ENCODE measurements at places on chromosomes 2 and 18.

DNA sequence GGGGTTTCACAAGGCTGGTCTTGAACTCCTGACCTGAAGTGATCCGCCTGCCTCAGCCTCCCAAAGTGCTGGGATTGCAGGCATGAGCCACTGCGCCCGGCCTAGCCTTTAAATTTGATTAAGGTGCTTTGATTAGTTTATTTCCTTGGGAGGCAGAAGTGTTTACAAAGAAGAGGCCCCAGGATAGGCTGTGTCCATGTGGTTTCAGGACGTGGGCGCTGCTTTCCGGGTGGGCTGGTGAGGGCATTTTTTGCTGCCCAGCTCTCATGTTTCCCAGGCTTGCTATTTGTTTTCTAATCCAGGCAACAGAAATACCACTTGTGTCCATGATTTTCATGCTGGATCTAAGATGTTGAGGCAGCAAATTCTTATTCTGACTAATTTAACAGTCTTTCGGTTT lies 124.2 kb downstream of the SH3RF3 start:
- no peak for DNase-seq

DNA sequence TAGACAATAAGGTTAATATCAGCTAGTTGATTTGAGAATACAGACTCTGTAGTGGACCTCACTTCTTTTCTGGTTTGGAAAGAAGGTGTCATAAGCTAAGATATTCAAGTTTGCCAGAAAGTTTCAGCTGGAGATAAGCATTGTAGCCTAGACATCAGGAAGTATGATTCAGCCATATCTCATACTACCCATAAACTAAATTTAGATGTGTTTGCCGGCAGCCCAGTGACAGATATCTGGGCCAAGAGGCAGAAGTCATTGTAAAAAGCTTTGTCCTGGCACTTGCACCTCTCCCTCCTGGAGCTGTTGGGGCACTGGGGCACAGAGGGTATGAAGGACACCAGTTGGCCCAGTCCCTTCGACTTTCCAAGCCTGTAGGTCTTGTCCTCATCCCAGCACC lies 128.0 kb downstream of the EPHA4 start:
- no peak for DNase-seq

DNA sequence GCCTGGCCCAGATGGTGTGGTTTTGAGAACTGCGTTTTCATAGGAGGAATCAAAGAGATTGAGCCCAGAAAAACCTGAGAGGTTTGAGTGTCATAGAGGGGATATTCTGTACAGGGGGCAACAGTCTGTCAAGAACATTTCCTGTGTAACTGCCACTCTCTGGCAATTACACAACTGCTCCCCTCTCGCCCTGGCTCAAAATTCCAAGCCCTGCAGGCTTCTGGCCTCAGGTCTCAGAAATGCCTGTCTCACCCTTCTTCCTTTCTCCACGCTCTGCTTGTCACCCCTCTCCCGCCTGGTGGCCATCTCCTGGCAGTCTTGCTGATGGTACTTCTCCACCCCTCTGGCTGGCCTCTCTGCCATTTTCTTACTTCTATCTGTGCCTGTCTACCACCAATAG lies 4.0 kb downstream of the VAMP5 start:
- no peak for DNase-seq

DNA sequence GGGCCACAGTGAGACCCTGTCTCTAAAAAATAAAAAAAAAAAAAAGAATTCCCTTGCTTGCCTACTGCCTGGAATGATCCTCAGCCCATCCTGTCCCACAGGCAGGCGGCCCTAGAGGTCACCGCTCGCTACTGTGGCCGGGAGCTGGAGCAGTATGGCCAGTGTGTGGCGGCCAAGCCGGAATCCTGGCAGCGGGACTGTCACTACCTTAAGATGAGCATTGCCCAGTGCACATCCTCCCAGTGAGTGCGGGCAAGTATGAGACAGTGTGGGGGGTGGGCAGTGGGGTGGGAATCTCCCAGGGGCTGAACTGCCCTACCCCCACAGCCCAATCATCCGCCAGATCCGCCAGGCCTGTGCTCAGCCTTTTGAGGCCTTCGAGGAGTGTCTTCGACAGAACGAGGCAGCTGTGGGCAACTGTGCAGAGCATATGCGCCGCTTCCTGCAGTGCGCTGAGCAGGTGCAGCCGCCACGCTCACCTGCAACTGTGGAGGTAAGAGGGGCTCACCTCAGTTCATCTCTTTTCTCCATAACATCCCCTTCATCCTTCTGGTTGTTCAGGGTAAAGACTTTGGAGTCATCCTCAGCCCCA lies 1.6 kb downstream of the CHCHD5 start:
- DNase-seq: no peak

DNA sequence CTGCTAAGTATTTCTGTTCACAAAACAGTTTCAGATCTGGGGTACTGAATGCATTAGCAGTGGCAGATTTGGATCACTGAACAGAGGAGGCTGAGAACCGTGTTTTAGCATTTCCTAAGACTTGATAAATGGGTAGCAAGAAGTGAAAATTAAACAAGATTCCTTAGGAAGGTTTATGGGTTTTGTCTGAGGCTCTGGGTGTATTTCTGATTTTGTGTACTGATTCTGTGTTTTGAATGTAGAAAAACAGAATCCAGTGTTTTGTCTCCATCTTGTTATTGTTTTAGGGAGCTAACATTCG lies 1.4 kb downstream of the FAM117B start:
- DNase-seq: no peak

DNA sequence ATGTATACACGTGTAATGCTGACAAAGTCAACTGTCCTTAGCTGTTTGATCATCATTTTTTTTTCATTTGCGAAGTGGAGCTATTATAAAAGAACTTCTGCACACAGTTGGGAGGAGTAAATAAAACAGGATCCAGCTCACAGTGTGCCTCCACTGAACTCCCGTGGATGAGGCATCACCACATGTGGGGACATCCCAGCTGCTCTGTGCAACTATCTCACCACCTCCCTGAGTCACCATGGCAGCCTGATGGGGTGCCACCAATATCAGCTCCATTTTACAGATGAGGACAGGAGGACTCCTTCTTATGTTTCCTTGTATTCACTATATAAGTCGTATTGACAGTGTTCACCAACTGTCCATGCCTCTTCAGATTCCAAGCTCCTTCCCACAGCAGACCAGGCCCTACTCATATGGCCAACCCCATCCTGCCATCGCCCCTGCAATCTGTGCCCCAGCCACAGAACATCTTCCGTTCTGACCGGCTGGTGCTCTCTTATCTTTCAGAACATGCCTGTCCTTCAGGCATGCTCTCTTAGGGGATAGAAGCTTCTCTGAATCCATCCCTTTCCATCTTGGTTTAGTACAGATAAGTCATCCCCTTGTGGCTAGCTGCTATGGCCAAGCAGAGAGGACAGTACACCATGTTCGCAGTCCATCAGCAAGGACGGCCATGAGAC lies 288.1 kb downstream of the RNF144A start:
- no peak for DNase-seq

GRCh38 chr18:13442451-13442850 lies 223.9 kb downstream of the LDLRAD4 start:
- DNase-seq: no peak

GRCh38 chr18:79772865-79773696 lies 24.7 kb upstream of the KCNG2 start:
- DNase-seq: no peak

- DNase-seq: no peak
Observed at GRCh38 chr2:28638102-28638501, 113.5 kb upstream of the PPP1CB start.

DNA sequence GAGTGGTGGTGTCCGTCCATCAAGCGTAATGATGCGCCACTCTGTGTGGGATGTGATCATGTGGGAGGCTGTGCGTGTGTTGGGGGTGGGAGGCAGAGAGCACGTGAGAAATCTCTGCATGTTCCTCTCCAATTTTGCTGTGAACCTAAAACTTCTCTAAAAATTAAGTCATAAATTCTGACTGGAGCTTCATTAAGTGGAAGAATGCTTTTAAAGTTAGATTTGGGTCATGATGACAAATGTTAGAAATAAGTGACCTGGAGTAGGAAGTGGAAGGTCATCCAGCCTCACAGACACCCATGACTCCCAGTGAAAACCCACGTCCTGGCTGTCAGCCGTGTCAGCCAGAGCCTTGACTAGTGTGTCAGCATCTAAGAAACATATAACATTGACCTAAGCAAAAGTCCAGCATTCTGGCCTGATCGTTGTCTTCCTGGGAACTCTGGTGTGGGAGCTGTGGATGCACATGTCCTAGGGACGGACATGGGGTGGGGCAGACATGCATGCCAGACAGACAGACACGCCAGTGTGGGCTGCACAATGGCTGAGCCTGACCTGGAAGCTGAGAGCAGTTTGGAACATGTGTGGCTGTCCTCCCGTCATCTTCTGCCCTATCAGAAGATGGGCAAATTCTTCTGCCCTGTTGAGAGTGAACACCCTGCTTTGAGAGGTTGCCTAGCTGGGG lies 245.6 kb downstream of the FAM210A start:
- no peak for DNase-seq

- no peak for DNase-seq
Observed at GRCh38 chr18:58609536-58609993, 19.3 kb downstream of the ALPK2 start.

DNA sequence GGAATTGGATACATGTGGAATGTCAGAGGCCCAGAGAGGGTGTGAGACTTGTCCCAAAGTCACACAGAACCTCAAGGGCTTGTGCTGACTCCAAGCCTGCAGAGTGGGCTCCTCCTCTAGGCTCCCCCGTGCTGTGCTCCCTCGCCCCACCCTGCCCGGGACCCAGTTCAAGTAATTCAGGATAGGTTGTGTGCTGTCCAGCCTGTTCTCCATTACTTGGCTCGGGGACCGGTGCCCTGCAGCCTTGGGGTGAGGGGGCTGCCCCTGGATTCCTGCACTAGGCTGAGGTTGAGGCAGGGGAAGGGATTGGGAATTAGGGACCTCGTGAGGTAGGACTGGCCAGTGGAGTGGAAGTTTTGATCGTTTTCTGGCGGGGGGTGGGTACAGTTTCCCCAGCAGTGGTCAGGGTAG lies 2.8 kb downstream of the CTDSP1 start:
- DNase-seq: no peak

DNA sequence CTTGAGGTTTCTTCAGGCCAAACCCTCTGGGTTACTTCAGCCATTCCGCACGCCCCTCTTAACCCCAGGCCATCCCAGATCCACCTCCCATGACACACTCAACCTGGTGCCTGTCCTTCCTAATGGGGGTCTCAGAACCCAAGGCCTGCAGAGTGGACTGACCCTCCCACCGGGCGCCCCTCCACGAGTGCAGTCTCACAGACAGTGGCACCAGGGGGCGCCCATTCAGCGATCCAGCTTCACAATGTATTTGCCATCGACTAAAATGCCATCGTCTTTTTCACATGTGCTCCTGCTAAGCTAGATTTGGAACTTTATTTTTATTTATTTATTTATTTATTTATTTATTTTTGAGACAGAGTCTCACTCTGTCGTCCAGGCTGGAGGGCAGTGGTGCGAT lies 38.5 kb downstream of the INPP5D start:
- DNase-seq: no peak

GRCh38 chr2:67649331-67650261 lies 252.5 kb downstream of the ETAA1 start:
- DNase-seq: peak; percentile 33

- DNase-seq: no peak
Observed at GRCh38 chr2:147663962-147664361, 180.9 kb upstream of the ACVR2A start.

DNA sequence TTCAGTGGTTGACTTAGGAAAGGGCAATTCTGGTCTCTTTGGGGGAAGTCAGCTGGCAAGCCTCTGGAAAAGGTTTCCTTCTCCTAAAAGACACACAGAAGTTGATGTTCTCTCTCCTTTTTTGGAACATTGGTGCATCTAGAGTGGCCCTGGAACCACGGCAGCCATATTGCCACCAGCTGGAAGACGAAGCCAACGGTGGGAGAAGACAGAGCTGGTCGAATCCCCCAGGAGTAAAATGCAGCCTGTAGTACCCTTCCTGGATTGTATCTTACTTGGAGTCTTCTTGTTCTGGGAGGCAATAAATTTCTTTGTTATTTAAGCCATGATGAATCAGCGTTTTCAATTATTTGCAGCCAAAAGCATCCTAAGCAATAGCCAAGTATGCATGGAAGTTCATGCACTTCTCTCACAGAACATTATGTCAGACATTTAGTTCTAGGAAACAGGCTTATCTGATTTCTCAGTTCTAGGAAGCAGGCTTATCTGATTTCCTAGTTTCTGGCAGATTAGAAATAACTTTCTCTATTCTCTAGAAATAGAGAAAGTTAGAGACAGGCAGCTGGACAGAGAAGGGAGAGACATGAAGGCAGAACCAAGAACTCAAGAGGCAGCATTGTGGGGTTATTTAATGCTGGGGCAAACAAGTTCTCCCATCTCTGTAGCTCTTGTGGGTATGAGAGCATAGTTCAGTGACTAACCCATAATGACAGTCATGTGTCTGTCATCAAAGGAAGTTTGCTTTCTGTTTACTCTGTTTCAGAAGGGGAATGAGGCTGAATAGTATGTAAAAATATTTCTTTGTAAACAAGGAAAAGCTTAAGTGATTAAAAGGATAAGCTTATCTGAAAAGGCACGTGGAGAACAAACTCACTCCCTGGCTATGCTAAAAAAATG lies 40.5 kb upstream of the NABP1 start:
- DNase-seq: no peak

DNA sequence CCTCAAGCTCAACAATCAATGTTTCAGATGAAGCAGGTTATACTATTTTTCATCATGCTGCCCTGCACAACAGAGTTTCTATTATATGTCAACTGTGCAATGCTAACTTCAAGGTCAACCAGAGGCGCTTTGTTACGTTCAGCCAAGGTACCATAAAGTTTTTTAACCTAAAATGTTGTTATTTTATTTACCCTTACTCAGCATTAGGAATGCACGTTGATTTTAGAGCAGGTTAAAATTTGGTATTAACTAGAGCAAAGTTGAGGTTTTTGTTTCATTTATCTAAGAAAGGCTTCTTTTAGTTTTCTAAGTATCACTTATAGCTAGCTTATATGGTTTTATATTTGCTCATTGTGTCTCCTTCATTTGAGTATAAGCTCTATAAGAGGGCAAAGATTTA lies 21.8 kb downstream of the ANKAR start:
- no peak for DNase-seq

- no peak for DNase-seq
Observed at GRCh38 chr18:36350251-36350651, 52.7 kb downstream of the FHOD3 start.

DNA sequence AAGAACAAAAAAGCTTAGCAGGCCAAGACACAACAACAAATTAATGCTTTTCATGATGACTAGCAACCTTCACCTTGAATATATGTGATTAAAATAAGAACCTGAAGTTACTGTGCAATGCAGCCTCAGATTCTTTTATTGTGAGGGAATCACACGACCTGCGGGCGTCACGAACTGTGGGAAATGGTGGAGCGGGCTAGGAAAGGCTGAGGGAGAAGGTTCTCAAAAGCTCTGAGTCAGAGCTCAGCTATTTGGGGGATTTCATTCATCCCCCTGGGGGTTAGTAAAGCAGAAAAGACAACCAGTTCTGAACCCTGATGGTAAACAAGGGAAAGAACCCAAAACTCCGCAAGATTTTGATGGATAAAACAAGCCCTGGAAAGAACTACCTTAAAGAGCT lies 89.3 kb upstream of the NCKAP5 start:
- DNase-seq: no peak

GRCh38 chr2:121253021-121253673 lies 31.9 kb downstream of the TFCP2L1 start:
- no peak for DNase-seq

Data from NCI-H774 (cell line).